Activated naive CD4-positive, alpha-beta T cell (primary cell): ENCODE measurements at places on chromosomes 3 and 15.

GRCh38 chr3:178624276-178624675 is 88.0 kb downstream of the KCNMB2 start:
- no peak for DNase-seq

- no peak for DNase-seq
Measured at GRCh38 chr15:99416191-99417188, 149.3 kb upstream of the MEF2A start.

DNA sequence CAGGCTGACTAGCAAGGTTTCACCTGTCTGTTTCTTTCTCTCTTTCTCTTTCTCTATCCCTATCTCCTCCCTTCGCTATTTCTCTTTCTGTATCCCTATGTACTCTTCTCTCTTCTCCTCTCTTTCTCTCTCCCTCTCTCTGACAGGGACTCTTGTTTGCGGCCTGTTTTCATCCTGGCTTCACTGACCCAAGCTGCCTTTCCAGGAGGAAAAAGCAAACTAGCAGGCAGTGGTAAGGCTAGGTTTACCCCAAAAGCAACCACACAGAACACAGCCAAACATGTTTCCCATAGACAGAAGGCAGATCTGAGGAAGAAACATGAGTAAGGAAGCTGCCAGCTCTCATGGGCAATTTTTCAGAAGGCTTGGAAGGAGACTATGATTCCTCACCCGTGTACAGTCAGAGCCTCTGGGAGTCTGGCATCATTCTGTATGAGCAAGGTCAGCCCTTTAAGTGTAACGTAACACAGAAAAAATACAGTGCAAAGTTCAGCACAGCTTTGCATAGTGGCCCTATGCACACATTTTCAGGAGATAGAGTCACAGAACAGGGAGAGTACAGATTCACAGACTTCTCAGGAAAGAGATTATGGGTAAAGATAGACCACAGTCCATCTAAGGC is 61.0 kb downstream of the OCA2 start:
- no peak for DNase-seq

GRCh38 chr3:10334459-10334858 is 13.5 kb upstream of the SEC13 start:
- no peak for DNase-seq

DNA sequence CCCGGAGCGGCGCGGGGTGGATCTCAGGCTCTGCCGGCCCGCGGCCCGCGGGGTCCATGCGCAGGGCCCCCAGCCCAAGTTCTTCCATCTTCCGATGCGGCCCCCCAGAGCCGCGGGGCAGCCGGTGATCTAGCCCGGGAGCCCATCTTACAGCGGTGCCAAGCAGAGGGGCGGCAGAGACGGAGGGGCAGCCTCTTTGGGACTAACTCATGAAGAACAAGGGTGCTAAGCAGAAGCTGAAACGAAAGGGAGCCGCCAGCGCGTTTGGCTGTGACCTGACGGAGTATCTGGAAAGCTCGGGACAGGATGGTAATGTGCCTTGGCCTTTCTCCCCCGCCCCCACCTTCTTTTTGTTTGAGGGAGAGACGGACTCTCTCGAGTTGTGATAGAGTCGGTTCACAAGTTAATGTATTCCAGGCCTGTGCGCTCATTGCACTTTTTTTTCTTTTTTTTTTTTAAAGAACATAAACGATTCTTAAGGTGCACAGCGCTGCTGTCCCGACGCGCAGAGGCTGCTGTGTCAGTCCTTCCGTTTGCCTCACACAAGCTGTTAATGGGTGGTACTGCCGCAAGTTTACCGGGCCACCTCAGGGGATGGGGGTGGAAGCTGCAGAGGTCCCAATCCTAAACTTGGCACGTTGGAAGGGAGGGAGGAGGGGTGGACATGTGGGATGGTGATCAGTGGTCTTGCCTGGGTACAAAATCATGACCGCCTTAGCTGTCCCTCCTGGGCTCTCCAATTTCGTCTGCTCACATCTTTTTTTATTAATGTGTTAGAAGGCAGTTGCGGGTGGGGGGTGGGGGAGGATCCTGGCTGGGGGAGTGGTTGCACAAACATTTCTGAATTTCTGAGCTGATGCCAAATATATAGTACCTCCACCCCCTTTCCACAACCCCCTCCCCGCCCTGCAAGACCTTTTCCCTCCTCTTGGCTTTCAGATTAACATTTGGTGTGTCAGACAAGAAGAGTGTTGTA is 801 bp downstream of the ARHGAP31 start:
- DNase-seq, result peak; percentile 58

DNA sequence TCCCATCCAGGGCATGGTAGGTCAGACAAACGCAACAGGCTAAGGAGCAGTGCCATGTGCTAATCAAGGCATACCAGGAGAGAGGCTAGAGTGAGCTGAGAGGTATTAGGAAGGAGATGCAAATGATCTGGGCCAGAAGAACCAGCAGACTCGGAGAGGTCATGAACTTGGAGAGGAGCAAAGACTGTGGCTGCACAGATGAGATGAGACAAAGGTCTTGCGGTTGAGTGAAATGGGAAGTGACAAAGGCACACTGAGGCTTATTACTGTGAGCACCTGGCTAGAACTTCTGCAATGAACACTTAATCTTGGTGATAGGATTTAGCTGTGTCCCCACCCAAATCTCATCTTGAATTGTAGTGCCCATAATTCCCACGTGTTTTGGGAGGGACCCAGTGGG is 380.2 kb downstream of the ULK4 start:
- no peak for DNase-seq

DNA sequence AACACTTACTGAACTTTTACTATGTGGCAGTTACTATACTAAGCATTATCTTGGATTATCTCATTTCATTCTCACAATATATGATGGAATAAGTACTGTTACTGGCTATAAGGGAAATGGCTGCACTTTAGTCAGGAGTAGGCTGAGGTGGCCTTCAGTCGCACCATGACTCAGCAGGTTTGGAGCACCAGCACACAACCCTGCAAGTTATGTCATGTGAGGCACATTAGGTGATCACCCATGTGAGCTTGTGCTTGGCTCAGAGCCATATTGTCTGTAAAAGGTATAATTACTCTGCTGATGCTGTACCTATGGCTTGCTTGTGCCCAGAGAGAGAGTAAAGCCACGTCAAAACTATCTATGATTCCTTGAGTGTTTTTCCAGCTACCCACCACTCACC is 54.1 kb upstream of the TIPARP start:
- DNase-seq, result no peak

GRCh38 chr3:121768452-121768851 is 18.9 kb upstream of the GOLGB1 start:
- DNase-seq, result no peak

DNA sequence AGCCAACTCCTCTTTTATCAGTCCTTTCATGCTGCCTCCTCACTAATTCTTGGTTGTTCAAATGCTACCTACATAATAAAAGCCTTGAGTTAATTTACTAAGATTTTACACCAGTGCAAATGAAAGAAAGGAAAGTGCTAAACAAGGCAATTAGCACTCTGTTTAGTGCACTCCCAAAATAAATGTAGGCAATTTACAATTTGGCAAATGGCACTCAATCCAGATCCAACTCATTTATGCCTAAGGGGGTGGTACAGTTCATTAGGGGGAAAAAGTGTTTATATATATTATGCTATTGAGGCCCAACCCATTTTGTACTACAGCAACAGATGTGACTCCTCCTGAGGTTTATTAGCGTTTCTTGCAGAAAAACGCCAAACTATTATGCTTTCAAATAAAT is 370.1 kb downstream of the NR2F2 start:
- no peak for DNase-seq

DNA sequence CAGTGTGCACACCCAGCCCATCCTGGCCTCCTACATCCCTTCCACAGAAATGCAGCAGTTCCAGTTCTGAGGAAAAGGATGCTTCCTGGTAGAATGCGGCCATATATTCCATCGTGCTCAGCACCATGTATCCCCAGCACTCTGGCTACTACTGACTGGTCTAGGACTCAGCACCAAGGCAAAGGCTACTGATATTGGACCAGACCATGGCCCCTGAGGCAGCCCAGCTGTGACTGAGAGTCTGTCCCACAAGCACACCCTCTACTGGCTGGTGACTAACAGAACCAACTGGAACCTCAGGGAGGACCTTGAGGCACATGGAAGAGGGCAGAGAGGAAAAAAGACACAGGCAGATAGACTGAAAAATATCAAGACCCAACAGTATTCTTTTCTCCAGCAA is 30.0 kb downstream of the TARS3 start:
- DNase-seq, result no peak

- no peak for DNase-seq
Measured at GRCh38 chr15:29008846-29009245, 123.1 kb downstream of the APBA2 start.

DNA sequence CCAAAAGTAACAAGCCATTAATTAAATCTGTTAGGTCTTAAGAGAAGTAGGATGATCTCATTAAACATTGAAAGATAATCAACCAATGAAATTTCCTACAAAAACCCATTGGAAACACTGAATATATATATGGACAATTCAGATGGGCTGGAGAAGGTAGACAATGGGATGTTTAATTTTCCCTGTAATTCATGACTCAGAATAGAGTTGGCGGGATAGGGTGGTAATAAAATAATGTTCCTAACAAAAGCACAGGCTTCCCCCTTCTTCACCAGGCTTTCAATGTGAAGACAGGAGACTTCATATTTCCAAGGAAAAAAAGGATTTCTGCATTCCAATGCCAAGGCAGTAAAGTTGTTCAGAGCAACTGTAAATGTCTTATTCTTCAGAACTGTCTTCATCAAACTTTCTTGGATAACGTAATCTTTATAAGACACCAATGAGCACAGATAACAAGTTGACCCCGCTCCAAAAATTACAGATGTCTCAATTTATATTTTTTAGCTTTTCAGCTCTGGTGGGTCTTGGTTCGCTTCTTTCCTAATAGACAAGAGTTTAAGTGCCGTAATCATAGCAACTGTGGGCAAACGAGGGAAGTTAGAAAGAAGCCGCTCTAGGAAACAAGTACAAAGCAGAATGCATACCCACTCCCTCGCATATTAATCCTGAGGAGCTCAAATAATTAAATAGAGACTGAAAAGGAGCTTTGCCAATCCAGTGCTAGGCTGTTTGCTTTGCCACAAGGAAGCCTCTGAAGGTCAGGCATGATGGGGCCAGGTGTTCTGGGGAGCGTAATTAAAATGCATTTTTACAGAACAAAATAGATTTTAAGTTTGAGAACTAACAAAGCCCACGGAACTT is 377.0 kb downstream of the FOXP1 start:
- no peak for DNase-seq

DNA sequence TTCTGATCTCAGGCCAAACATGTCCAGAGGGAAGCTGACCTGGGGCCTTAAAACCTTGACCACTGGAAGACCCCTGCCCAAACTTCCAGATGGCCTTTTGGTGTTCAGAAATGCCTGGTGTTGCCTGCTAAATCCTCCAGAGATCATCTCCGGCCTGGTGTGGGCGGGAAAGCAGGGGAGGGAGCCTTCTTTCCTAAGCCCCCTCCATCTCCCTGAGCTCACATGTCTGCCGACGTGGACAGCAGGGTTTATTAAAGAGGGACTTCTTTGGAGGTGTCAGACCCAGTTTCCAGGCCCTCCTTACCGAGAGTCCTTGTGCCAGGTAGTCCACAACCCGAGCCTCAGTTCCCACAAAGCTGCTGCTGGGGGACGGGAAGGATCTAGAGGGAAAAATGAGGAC is 55.9 kb upstream of the SLC6A1 start:
- DNase-seq, result no peak

- DNase-seq, result no peak
Measured at GRCh38 chr3:11254876-11255275, 17.3 kb upstream of the ATG7 start.

- DNase-seq, result no peak
Measured at GRCh38 chr3:4898454-4899313, 80.6 kb upstream of the BHLHE40 start.

DNA sequence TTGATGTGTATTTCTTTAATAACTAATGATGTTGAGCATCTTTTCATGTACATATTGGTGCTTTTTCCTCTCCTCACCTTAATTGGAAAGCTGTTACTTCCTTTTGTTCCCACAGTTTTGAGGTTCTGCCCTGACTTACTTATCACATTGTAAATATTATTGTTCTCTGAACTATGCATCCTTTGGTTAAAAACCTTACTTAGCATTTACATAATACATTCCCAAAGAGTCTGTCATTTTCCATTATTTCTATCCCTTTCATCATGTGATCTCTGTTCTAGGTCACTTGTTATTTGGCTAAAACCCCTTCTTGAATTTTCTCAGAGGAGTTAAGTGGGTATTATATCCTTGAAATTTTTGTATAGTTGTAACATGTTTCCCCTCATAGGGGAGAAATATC is 33.0 kb downstream of the SLC12A6 start:
- DNase-seq, result no peak

DNA sequence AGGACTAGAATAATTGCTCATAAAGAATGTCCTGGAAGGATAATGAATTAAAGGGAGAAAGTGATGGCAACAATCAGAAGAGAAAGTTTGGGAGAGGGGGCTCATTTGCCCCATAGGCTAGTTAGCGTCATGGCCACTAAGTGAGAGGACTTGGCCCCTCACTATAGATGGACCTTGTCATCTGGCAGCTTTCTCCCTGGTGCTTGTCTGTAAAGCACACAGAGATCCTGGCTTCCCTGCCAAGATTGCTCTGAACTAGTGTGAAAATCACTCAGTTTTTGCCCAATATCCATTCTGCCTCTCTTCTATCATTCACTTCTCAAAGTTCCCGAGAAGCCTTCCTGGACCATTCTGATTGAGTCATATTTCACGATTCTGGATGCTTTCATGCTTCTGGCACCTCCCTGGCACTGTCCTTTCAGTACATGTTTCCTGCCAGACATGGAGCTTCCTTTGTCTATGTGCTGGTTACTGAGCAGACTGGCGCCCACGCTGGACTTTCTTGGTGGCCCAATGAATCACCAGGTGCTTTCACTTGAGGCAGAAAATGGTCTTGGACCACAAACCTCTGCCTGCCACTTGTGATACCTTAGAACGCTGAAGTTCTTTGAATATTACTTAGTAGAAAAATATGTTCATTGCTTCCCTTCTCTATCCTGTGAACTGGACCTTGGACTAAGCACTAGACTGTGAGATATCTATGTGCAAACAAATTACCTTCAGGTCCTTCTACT is 709.6 kb upstream of the CFAP20DC start:
- DNase-seq, result no peak

GRCh38 chr15:38691965-38692788 is 127.6 kb upstream of the RASGRP1 start:
- DNase-seq, result no peak
